ENCODE measurements at places on chromosomes 11 and 22.

DNA sequence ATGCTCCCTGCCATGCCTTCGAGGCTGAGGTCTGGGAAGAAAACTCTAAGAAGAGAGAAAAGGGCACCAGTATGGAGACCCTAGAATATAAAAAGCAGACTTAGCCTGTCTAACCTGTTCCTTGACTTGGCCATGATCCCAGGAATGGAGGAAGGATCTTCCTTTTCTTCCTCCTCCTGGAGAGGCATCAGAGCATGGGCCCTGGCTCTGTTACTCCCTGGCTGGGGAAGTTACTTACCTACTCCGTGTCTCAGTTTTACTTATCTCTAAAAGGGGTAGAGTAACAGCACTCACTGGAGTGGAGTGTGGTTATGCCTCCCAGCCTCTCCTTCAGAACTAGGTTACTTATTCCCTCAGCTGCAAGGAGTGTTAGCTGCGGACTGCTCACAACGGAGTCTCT, 55.2 kb upstream of the PHF21A start:
- DNase-seq: no peak

GRCh38 chr11:34027516-34028408, 23.8 kb upstream of the CAPRIN1 start:
- DNase-seq: no peak

- DNase-seq: no peak
Measured at GRCh38 chr11:26062660-26063059, 269.3 kb upstream of the ANO3 start.

DNA sequence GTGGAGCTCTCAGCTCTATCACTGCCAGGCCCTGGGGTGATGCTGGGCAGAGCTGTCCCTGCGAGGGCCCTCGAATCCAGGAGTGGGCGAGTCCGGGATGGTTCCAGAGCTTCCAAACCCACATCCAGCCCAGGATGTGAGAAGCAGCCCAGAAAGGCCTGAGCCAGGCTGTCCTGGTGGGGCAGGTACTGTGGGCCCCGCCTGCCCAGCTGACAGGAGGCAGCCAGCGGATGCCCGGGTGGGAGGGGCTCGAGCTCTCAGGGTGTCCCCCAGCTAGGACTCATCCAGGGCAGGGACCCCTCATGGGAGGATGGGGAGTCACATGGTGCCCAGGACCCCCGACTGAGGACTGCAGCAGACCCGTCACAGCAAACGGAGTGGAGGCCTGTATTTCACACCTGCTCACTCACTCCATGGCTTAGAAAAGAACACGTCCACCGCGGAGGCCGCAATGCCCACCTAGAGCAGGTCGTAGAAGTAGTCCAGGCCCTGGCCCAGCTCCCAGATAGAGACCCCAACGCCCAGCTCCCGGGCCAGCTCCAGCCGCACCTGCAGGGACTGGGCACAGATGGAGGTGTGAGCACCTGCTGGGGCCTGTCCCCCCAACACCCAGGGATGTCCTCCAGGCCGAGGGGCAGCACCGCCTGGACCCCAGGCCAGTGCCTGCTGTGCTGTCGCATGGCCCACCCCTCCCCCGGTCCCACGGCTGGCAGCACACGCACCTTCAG, 26.9 kb downstream of the TSPAN4 start:
- DNase-seq: no peak

DNA sequence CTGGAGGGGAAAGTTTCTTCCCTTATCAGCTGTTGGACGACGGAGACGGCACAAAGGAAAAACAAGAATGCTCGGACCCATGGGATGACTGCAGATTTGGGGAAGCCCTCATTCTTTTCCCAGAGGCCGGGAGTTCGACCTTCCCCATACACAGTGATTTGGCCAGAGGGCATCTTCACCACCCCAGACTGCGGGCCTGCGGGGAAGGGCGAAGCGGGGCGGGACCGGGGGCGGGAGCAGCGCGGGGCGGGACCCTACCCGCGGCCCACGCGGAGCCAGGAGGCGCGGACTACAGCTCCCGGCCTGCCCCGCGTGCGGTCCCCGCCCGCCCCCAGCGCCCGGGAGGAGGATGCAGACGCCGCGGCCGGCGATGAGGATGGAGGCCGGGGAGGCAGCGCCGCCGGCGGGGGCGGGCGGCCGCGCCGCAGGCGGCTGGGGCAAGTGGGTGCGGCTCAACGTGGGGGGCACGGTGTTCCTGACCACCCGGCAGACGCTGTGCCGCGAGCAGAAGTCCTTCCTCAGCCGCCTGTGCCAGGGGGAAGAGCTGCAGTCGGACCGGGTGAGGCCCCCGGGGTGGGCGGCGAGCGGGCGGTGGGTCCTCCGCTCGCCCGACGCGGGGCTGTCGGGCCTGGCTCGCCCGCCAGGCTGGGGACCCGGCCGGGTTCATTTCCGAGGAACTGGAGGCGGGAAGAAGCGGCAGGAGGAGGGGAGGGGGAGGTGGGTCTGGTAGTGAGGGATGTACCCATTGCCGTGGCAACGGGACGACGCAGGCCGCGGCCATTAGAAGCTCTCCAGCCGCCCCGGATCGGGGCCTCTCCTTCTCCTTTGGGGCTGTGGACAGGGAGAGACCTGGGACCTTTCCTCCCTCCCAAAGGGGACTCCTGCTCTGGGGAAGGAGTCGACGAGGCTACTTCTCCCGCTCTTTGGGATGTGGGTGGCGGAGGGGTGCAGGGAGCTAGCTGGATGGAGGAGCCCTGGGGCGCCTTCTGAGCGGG, at the start of gene KCTD17:
TSS of gene KCTD17 (plus strand) at position 352 of the 995 bp plus-strand sequence. CDS start at position 371, 19 bp downstream.
- DNase-seq: peak; percentile 77

- no peak for DNase-seq
Measured at GRCh38 chr22:22932512-22932941, 44.9 kb downstream of the IGLL5 start.

GRCh38 chr11:47137476-47137875, 39.2 kb downstream of the ARFGAP2 start:
- DNase-seq: no peak

GRCh38 chr11:100806296-100806695, 119.2 kb downstream of the ARHGAP42 start:
- no peak for DNase-seq

DNA sequence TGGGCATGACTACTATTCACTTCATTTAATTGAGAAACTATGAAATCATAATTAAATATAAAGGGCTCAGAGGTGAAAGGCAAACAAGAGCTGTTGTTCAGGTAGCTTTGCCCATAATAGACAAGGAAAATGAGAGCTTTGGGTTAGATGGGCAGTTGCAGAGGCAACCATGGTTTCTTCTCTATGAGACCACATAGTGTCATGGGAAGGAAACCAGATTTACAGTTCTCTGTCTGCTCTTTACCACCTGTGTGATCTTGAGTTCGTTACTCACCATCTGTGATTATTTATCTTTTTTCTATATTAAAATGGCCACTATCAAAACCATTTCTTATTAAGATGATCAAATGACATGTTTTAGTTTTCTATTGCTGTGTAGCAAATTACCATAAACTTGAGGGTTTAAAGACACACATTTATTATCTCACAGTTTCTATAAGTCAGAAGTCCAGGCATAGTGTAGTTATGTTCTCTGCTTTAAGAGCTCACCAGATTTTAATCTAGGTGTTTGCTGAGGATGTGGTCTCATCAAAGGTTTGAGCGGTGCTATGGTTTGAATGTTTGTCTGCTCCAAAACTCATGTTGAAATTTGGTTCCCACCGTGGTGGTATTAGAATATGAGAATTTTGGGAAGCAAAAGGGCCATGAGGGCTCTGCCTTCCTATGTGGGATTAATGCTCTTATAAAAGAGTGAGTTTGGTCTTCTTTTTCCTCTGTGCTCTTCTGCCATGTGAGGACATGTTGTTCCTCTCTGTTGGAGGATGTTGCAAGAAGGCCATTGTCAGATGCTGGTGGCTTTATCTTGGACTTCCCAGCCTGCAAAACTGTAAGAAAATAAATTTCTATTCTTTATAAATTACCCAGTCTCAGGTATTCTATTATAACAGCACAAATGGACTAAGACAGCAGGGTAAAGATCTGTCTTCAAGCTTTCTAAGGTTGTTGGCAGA, 38.2 kb downstream of the OR2AG2 start:
- DNase-seq: no peak

DNA sequence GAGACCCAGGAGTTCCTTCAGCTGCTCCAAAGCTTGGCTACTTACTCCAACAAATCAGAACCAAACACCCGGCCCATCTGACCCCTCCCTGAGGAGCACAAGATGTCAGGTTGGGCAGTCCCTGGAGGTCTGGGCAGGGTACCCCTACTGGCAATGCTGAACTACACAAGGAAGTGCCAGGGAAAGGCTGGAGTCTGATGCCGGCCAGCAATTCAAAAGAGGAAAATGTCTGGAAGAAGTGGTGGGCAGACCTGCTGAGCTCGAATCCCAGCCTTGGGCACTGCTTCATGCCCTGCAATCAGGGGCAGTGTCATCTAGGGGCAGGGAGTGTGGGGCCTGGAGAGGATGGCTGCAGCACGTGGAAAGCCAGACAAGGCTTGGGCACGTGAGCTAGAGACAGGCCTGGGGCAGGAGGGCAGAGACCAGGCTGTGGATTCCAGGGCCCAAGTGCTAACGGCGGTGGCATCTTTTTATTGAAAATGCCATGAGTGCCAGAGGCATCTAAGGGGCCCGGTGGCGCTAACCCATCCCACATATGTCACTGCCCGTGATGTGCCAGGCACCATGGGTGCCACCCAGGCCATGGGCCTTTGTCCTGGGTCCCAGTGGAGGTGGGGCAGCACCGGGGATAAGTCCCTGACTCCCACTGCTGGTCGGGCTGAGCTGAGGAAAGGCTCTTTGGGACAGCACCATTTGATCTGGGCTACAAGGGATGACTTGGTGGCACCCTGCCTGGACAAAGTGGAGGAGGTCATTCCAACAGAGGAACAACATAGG, 97.9 kb upstream of the PITPNB start:
- no peak for DNase-seq

DNA sequence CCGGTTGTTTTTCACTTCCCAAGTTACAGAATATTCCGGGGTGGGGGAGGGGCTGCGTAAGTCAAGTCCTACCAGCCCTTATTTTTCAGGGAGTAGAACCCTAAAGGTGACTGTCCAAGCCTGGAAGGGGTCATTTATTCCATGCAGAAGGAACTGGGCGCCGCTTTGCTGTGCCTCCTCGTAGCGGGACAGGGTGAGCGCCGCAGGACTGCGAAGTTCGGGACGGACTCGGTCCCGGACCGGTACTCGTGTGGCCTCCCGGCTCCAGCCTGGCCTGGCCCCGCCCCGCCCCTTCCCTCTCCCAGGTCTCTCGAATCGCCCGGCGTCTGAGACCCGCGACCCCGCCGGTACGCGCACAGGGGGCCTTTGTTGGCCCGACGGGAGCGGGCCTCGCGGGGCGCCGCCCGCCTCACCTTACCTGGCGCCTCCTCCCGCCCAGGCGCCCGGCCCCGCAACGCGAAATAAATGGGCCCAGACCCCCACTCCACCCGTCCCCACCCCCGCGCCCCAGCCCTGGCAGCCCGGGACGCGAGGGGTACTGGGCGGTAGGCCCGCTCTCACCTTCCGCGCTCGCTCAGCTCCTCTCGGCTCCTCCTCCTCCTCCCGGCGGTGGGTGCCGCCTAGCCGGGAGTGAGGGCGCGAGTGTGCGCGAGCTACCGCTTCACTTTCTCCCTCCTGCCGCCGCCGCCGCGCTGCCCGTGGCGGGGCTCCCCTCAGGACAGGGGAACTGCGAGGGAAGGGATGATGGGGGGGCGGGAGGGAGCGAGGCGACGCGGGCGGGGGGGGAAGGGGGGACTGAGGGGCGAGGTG, 698 bp downstream of the PAK1 start:
- DNase-seq: peak; percentile 41

DNA sequence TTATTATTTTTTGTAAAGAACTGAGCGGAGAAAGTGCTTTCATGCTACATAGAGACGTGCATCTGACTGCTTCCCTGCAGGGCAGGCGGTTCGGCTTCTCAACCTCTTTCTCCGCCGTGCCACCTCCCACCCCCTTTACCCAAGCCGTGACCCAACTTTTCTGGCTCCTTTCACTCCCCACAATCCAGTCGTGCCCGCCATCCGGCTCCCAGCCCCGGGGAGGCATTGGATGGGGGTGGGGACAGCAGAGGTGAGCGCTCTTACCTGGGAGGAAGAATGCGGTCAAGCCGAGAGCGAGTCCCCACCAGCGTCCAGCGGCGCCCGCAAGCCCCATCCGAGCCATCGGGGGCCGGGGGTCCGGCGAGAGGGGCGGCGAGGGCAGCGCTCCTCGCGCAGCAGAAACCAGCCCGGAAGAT, 781 bp downstream of the NECTIN1 start:
- peak; percentile 32 for DNase-seq

DNA sequence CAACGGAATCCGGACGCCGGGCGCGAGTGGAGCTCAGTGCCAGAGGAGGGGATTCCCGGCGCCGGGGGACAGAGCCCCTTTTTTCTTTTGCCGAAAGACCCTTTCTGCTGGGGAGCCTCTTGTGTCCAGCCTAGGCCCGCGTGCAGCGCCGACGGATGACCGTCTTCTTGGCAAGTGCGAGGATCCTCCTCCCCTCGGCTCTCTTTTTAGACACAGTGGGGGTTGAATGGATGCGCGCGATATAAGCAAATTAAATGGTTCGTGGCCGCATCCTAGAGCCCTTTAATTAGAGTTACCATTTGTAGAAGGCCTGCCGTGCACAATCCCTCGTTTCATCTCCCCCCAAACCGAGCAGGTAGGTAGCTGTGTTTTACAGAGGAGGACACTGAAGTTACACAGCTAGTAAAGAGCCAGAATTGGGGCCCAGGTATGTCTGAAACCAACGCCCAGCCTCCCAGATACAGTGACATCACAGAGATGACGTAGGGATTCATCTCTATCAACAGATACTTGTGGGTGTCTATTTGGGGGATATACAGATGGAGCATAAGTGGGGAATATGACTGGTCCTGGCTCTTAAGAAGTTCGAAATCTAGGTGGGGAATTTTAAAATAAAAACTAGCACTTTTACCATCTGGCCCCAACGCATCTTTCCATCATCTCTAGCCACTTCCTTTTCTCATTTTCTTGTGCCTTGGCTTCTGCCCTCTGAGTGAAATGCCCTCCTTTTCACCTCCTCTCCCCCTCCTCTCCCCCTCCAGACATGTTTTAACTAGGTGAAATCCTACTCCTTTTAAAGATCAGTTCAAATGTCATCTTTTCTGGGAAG, 875 bp downstream of the TCP11L1 start:
- peak; percentile 51 for DNase-seq

DNA sequence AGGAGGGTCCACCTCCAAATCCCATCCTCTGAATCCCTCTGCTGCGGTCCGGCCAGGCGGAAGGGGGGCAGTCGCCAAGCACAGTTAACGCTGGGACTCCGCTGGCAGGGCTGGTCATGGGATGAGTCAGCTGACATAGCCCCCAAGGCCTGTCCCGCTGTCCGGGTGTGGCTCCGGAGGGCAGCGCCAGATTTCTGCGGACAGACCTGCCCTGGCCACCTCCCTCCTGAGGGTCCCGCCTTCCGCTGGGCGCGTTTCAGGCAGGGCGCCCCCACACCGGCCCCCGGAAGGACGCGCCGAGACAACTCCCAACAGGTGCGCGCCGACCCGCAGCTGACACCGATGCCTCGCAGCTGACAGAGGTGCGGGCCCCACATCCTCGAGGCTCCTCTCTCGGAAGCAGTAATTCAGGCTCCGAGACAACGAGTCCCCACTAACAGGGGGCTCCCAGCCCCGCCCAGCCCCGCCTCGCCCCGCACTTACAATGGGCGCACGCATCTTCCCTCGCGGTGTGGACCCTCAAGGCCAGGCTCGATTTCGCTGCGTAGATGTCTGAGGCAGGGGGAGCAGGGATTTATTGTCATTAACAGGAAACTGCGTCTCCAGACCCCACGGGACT, 607 bp downstream of the PLAAT3 start:
- peak; percentile 26 for DNase-seq
